ENCODE measurements at places on chromosomes 3 and 15.

- DNase-seq, result peak; percentile 70
Measured at GRCh38 chr3:14434126-14434497, 31.7 kb downstream of the SLC6A6 start.

DNA sequence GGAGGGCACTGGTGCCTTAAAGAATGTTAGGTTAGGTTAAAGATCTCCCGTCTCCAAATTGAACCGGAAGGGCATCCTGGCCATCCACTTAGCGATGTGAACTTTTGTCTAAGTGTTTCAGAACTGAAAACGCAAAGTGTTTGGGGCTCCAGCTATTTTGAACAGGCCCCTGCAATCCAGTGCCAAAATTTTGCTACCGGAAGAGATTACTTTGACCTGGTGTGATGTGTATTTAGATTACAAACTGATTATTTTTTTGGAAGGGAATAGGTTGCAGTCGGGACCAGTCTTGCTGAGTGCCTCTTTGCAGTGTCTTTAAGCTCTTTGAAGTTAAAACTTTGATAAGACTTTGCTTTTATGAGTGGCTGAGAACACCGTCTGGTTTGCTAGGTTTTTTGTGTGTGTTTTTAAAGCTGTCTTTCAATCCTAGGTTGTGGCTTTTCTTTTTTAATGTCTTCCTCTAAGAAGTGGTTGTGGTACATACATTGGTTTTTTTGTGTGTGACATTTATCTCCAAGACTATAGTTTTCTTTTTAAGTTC, 179.6 kb downstream of the OR4M2 start:
- DNase-seq, result no peak

DNA sequence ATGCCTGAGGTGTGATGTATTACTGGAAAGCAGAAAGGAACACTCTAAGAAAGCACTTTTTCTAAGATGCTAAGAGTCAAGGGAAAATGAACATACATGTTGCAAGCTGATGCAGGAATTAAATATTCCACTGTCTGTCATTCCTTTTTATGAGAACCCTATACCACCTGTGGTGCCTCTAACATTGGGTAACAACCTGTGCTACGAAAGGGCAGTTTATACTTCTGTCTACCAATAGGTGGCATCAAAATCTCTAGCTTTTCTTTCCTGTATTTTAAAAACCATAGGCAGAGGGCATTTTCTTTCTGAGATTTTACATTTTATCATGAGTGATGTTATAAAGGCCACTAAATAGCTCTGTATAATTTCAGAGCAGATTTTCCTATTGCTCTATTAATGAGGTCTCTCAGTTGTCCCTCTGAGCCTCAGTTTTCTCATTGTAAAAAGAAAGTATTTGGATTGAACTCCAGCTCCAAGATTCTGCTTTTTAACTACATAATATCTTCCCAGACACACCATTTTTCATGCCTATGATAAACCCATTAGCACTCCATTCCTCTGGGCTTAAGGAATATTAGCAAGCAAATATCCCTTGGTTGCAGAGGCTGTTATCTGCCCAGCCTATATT, 3.5 kb upstream of the CPNE4 start:
- peak; percentile 7 for DNase-seq

- no peak for DNase-seq
Measured at GRCh38 chr15:68010361-68011153, 43.6 kb upstream of the PIAS1 start.

- DNase-seq, result no peak
Measured at GRCh38 chr3:69249001-69249400, 126.6 kb upstream of the LMOD3 start.

DNA sequence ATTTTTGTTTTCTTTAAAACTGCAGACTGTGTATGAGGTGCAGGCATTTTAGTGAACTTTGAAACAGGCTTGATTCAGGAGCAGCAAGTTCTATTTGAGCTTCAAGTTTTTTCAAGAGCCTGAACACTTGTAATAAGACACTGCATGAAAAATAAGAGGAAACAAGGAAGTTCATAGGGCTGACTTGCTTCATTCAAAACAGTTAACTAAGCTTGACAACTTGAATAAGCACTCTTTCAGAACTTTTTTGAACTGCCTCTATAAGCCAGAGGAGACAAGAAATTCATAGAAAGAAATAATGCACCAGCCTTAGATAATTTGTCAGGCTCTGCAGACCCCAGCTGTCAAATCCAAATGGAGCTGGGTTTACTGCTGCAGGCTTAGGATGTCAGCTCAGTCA, 130.2 kb downstream of the SSR3 start:
- no peak for DNase-seq

DNA sequence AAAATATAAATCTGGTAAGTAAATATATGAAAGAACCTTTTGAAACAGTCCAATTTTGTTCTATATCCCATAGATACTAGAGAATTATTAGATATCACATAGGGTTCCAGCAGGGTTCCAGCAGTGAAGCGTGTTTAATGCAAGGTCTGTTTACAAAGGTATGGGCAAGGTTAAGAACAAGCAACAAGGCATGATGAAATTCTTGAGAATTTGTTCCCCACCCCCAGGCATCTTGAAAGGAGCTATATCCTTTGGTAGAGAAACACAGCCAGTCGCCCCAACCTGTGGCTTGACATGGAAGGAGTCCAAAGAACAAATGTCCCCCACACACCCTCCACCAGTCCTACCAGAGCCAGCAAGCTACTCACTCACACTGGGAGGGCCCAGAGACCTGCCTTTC, 18.6 kb upstream of the FNDC3B start:
- no peak for DNase-seq

DNA sequence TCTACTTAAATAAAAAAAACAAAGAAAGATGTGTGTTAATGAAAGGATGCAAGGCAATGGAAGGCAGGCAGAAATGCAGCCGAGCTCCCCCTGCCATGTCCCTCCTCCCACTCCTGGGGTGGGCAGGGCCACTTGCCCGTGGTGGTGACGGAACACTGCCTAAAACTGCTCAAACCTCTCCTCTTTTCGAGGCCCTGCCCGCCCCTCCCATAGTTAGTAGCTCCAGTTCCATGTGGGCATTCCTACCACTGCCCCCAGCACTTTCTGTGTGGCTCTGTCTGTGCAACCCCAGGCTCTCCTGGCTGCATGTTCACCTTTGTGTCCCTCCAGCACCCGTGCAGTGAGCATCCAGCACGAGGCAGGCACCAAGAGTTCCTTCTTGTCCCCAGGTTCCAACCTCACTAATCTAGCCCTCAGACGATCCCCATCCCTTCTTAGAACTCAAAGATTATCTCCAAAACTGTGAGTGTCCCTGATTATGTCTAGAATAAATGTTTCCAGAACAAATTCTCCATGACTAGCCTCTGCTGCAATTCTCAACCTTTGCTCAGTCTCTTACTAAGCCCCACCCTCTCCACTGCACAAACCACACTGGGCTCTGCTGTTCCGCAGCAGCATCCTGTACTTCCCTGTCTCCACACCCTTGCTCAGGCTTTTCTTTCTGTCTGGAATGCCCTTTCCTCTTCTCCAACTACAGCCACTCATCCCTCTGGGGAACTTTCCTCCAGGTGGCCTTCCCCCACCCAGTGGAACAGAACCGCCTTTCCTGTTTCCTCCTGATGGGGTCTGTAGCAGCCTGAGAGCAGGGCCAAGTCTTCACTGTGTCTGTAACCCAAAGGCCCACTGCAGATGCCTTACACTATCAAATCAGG, 32.6 kb upstream of the SPTBN5 start:
- no peak for DNase-seq

- DNase-seq, result no peak
Measured at GRCh38 chr15:61275901-61276300, 46.8 kb upstream of the RORA start.

DNA sequence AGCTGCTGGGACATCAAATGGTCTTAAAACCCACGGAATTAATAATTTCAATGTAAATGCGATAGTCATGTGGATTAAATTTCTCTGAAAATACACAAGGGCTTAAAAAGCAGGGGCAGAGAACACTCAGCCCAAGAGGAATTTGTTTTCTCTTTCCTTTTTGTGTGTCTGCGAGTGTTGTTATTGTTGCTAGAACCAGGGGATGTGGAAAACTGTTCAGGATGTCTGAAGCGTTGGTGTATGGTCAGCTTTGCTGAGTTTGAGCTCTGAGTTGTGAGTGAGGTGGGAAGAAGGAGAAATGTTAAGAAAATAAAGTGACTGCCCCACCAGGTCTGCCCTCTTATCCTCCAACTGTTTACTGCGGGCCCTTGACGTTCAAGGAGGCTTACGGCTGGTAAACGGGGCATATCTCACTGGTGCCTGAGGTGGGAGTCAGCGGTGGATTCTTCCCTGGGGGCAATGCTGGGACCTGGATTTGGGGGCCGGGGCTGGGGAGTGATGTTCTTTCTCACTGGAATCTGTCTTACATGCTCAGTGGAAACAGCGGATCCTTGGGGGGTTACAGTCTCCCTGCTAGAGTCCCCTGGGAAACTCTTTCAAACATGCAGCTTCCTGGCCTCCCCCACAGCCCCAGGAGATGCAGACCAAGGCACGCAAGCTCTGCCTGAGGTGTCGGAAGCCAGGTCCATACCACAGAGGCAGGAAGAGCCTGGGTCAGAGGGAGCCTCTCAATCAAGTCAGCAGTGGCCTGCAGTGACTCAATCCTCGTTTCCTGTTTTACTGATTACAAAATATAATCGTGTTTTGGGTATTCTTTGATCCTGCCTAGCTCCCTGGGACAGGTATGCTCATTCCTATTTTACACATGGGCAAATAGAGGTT, 41.8 kb downstream of the ITGA11 start:
- DNase-seq, result no peak

GRCh38 chr3:3619815-3620214, 179.4 kb upstream of the LRRN1 start:
- no peak for DNase-seq

GRCh38 chr3:177744873-177745606, 547.8 kb upstream of the TBL1XR1 start:
- DNase-seq, result no peak

DNA sequence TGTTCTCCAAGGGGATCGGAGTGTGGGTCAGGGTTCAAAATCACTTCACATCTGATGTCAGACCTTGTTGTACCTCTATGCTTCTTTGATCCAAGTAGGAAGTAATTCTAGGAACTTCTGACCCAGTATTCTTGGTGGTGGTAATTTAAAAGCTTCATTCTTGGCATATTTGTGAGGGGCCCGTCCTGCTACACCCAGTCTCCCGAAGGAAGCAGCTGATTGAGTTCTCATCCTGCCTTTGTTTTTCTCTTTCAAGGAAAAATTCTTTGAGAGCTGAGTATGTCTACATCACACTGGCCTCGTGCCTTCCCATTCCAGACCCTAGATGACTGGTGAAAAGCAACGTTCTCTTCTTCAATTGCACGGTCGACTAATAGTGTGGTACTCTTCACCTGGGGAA, 234.4 kb upstream of the TPRG1 start:
- no peak for DNase-seq

- DNase-seq, result no peak
Measured at GRCh38 chr15:39623529-39623931, 42.7 kb downstream of the THBS1 start.

DNA sequence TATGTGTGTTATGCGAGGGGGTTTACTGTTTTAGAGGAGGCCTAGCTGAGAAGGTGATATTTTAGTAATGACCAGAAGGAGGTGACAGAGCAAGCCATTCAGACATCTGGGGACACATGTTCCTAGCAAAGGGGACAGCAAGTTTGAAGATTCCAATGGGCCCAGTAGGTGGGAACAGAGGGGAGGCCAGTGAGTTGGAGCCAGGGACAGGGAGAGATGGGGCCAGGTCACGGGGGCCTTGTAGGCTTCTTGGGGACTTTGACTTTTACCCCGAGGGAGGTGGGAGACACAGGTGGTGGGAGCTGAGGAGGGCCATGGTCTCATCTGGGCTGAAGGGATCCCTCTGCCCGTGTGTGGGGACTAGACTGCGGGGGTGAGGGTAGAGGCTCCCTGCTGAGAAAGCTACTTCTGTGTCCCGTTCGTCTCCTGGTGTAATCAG, 72.5 kb downstream of the MGLL start:
- no peak for DNase-seq

DNA sequence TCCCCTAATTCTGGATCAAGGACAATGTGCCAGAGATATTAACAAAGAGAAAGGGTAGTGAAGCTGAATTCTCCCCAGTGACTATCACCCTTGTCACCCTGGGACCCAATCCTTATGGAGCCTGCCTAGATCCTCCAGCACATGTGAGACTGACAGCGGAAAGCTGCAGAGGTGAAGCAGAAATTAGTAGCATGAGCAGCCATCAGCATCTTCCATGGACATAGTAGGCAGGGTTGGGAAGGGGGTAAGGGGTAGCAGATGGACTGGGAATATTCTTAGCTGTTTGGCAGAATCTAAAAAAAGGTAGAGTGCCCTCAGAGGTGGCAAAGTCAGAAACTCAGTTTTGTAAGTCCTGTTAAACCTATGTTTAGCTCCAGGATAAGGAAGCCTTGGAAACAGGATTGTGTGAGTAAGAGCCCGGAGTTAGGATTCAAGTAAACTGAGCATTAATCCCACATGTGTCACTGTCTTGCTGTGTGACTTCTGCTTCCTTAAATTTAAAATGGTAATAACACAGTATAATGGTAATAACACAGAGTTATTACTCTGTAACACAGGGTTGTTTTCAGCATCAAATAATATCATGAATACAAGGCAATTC, 14.5 kb downstream of the GOLIM4 start:
- no peak for DNase-seq

GRCh38 chr15:76913737-76914136, 8.6 kb upstream of the SCAPER start:
- DNase-seq, result no peak

- DNase-seq, result no peak
Measured at GRCh38 chr3:124234852-124235252, 242.9 kb upstream of the ROPN1 start.

DNA sequence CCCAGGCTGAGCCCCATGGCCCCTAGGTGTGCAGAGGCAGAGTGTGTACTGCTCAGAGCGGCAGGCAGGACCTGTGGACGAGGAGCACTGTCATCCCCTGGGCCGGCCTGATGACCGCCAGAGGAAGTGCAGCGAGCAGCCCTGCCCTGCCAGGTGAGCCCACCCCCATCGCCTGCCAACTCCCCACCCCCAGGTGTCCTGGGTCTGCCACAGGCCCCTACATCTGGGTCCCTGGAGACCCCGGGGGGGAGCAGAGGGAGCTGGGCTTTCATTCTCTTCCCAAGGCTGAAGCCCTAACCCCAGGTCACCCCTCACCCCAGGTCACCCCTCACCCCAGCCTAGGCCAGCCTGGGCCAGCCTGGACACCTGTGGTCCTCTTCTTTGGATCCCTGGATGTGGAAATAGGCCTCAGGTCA, 93.1 kb downstream of the TBC1D2B start:
- DNase-seq, result no peak

GRCh38 chr3:157460253-157460652, 23.6 kb downstream of the PTX3 start:
- peak; percentile 52 for DNase-seq

- peak; percentile 97 for DNase-seq
Measured at GRCh38 chr3:109685084-109686079, 348.0 kb upstream of the DPPA4 start.

DNA sequence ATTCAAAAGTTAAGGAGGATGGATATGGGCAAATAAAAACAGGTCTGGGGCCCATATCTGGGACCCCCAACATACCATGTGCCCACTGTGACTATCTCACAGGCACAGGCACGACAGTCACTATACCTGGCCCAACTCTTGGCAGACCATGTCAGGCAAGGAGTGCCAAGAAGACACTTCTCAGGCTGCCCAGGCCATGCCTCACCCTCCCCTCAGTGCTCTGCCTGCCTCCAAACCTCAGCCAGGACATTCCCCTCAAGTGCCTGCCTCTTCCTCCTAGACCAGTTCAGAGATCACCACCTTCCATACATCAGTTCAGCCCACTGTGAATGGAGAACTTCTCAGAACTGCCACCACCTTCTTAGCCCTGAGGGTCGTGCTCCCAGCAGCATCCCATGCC, 4.4 kb upstream of the SEMA7A start:
- no peak for DNase-seq

- DNase-seq, result no peak
Measured at GRCh38 chr15:69623392-69624154, 171.0 kb downstream of the RPLP1 start.

GRCh38 chr3:128523591-128523990, 30.6 kb upstream of the GATA2 start:
- DNase-seq, result no peak

All from fibroblast of gingiva (primary cell).